ENCODE measurements at places on chromosomes 11 and 22. TPM values are rescaled to one million over a fixed set of nuclear protein-coding genes. Genes with fewer than 3 reads are reported as not detected.

TRPM5 gene
- polyA plus RNA-seq, result 0.02 TPM

IRF7 gene
- 14.8 TPM for polyA plus RNA-seq

SIK3 gene
- polyA plus RNA-seq, result 13.4 TPM

DEPDC5 gene
- polyA plus RNA-seq, result 6.9 TPM

CYP2D6 gene
- polyA plus RNA-seq, result 0.29 TPM

APOA5 gene
- not detected for polyA plus RNA-seq

OR5L2 gene
- not detected for polyA plus RNA-seq

DAGLA gene
- polyA plus RNA-seq, result 3.7 TPM

UQCR10 gene
- polyA plus RNA-seq, result 768 TPM

OR2AT4 gene
- polyA plus RNA-seq, result not detected

CACNA1I gene
- polyA plus RNA-seq, result 0.07 TPM

IL18BP gene
- polyA plus RNA-seq, result 3.3 TPM

SERHL2 gene
- polyA plus RNA-seq, result 4.8 TPM

BEST1 gene
- polyA plus RNA-seq, result 4.6 TPM

OR9Q1 gene
- not detected for polyA plus RNA-seq

TOB2 gene
- polyA plus RNA-seq, result 39.4 TPM

MTMR2 gene
- 7.8 TPM for polyA plus RNA-seq

TSSK2 gene
- 0.09 TPM for polyA plus RNA-seq

MMP27 gene
- not detected for polyA plus RNA-seq

LDHAL6A gene
- polyA plus RNA-seq, result 0.16 TPM

IRAG1 gene
- 5.3 TPM for polyA plus RNA-seq

KBTBD3 gene
- polyA plus RNA-seq, result 6.8 TPM

CEND1 gene
- 0.59 TPM for polyA plus RNA-seq

GUCY1A2 gene
- 0.43 TPM for polyA plus RNA-seq

SMIM38 gene
- polyA plus RNA-seq, result 0.07 TPM

KCNJ11 gene
- polyA plus RNA-seq, result 18.6 TPM

Measured in right cardiac atrium (tissue), 5 donors.